ENCODE measurements at places on chromosomes 5 and 9.

- DNase-seq = no peak
Measured at GRCh38 chr9:90307167-90307833, 335.3 kb downstream of the DIRAS2 start.

- no peak for DNase-seq
Measured at GRCh38 chr5:145084834-145085233, 750.3 kb downstream of the PRELID2 start.

- DNase-seq = no peak
Measured at GRCh38 chr9:91946196-91946595, 3.8 kb downstream of the ROR2 start.

DNA sequence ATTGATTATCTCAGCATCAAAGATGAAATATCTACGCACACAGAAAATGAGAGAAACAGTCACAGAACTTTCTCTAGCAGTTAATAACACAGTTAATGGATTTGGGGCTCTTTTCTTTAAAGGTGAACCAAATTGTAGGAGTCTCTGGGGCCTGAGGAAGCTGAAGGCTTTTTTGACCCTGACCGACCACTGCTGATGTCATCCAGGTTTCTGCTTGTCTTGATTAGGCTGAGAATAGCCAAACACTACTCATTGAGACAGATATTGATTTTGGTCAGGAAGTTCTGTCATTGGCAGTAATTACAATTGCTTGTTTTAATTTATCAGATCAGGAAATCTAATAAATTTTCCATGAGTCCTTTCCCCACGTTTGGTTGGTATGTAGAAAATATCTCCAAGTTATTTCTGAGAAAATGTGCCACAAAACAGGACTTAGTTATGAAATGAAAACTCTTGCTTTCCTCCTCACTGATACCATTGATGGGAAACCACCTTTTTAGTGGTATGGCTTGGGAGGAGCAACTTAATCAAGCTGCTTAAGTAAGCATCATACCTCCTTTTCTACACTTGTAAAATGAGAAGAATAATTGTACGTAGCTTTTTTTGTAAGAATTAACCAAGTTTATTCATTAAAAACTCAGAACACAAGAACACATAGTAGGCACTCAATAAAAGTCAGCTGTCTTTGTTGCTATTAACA is 19.7 kb downstream of the CARTPT start:
- DNase-seq = no peak

- no peak for DNase-seq
Measured at GRCh38 chr9:38207247-38207778, 138.3 kb upstream of the SHB start.

DNA sequence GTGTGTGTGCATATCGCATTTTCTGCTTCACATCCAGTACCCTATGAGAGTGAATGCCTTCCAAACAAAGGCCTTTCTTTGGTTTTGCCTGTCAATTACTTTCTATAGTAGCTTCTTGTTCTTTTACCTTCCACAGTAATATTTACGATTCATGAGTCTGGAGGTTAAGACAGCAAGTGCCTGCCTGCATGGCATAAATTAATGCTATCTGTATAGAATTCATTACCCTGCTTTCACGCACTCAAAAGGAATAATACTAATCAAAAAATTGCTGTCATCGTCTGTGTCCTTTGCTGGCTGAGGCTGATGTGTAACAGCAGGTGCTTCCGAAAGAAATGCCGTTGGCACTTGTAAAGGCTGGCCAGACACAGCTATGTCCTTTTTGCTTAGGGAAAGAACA is 1304.4 kb upstream of the CDH6 start:
- no peak for DNase-seq

- DNase-seq = no peak
Measured at GRCh38 chr5:126309860-126310259, 113.3 kb upstream of the GRAMD2B start.

DNA sequence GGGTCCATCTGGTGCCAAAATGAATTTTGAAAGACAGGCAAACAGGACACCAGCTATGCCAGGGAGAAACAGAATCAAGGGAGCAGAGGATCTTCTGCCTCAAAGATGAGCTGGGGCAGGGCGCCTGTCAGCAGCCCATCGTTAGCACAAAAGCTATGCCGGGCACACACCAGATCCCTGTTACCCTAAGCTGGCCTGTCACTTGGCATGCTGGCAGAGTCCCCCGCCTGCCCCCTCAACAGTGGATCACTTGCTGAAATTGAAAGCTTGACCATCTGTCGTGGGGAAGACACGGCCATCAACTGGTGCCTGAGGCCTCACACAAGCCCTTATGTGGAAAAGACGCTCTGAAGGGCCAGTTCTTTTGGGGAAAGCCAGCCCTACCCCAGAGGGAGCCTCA is 256.4 kb downstream of the EBF1 start:
- no peak for DNase-seq

DNA sequence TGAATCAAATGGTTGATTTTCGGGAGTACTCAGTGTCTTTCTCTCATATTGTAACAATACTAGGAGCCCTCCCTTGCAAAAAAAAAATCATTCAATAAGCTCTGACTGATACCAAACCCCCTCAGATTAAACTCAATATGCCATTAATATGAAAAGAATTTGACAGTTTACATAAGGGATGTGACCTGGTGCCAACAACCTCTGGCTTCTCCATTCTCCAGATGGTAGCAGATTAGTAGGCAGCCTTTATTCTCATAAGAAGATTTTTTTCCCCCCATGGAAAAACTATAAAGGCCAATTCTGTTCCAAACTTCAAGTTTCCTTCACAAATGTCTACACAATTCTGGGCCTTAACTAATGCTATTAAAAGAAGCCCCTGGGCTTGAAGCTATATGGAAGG is 96.5 kb downstream of the EFNA5 start:
- DNase-seq = no peak

GRCh38 chr5:16392718-16393117 is 72.9 kb downstream of the ZNF622 start:
- no peak for DNase-seq

GRCh38 chr9:75039801-75040200 is 11.7 kb upstream of the CARNMT1 start:
- no peak for DNase-seq

GRCh38 chr5:53127107-53127506 is 17.6 kb upstream of the MOCS2 start:
- no peak for DNase-seq

DNA sequence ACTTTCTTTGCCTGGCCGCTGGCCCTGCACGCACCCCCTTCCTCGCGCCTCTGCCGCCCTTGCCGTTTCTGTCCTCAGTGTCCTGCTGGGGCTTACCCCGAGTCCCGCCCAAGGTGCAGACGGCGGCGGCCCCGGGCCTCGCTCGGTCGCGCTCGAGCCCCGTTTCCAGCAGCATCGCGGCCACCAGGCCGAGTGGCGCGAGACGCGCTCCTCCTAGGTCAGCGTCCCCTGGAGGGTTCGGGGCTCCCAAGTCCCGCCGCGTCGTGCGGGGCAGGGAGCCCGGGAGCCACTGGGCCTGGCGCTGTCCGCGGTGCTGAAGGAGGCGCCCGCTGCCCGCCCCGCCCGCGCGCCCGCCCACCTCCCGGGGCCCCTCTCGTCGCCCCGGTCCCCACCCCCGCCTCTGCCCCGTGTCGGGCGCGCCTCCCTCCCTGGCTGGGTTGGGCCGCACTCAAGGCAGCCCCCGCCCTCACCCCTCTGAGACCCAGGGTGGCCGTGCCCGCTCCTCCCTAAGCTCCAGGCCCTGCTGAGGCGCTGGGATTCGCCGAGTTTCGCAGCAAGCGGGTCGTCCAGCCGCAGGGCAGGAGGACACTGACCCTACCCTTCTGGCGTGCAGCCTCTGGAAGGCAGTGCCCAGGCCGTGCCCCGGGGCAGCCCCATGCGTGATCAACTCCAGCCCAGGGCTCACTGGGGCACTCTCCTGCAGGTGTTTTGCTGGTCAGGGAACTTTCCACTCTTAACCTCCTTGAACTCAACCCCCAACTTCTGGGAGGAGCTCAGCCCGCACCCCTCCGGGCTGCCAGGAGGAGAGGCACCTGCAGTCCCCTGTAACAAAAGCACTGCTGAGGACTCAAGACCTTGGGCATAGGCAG is at the start of gene LHX3:
Gene LHX3 (minus strand): TSS at position 291 of the 869 bp plus-strand sequence. CDS start 116 bp downstream, at position 175.
- no peak for DNase-seq

DNA sequence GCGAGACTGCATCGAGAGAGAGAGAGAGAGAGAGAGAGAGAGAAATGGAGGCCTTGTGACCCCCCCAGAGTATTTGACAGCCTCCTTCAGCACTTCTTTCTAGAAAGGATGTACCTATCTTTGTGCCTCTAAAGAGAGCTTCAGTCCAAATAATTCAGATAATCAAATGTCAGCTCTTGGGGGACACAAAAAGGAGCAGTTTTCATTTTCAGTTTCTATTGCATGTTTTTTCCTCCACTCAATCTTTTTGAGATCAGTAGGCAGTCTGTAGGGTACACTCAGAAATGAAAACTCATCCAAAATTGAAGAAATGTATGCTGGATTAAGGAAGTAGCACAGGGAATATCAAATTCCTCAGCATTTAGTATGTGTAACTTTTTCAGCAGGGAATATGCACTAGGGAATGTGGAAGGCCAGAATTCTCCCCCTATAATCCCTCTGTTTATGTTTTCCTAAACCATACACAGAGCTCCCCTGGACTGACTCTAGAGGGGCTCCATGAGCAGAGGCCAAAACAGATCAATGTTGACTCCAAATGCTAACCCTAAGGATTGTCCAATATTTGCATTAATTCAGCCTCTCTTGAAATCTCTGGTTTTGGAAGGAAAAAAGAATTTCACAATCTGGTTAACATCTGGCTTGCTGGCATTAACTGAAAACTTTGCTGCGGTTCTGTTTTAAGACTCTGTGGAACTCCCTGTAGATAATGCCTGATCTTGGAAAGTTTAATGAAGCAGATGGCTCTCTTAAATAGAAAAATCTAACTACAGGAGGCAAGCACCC is 250.1 kb downstream of the CEMIP2 start:
- DNase-seq = no peak

DNA sequence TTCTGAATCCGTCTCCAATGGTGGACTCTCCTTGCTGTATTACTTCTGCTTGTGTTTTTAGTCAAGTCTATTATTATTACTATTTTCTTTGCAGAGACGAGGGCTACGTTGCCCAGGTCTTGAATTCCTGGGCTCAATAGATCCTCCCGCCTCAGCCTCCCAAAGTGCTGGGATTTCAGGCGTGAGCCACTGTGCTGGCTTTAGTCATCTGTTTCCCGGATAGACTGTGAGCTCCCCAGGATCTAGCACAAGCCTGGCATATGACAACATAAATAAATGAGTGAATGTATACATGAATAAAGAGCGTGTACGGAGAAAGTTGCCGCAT is 439 bp upstream of the DDX46 start:
- DNase-seq = no peak

- DNase-seq = no peak
Measured at GRCh38 chr5:95810305-95811125, 12.0 kb downstream of the GLRX start.

- no peak for DNase-seq
Measured at GRCh38 chr5:72817671-72818266, 1.3 kb downstream of the TNPO1 start.

DNA sequence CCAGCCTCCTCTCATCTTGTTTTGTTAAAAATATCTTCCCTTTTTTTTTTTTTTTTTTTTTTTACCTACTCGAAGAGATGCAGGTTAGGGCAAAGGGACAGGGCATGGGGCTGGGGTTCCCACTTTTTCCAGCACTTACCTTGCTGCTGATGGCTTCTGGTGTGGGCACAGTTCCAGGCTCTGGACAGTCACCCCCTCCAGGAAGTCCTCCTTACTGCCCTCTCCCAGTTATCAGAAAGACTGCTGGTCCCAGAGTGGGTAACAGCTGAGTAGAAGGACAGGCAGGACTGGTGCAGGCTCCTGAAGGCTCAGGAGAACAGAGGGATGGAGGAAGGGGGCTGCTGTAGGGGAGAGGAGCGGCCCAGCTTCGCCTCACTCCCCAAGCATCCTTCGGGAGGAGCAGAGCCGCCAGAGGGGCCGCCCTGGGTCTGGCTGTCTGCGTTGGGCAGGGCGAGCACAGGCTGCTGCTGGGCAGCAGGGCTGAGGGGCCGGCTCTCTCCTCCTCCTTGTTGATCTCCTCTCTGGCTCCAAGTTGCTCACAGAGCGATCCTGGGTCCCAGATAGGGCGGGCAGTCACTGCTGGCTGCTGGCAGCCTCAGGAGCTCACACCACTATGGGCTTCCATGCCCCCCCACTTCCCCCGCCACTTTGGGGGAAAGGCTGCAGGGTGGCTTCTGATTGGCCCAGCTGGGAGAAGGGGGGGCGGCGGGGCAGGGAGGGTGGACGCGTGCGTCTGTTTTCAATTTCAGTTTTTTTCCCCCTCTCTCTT is at the start of gene PDGFRB:
Gene PDGFRB (minus strand): TSS at position 588 of the 769 bp plus-strand sequence. CDS start 18,798 bp downstream, outside the sequence.
- DNase-seq = peak; percentile 21

GRCh38 chr5:154734370-154735248 is 20.6 kb upstream of the LARP1 start:
- no peak for DNase-seq

DNA sequence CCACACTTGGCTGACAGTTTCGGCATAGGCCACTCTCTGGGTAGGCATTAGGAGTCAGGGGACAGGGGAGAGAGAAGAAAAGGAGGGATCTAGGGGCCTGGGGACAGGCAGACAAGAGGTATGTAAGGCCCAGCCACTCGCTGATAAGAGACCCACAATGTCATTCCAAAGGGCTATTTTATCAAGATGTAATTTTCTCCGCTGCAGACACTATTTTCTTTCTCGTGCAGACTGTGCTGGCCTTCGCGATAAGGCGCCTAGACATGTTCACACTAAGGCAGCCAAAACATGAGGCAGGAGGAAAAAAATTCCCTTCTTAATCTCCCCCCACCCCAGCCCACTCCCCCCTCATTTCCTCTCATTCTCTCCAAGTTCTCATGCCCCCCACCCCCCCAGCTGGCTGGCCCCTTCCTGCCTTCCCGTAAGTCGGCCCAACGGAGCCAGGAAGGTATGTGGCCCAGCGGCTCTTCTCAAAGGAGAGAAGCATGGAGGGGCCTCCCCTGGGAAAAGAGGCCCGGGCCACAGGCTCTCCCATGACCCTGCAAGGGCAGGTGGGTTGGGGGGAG is 44.9 kb upstream of the SYNPO start:
- DNase-seq = no peak

DNA sequence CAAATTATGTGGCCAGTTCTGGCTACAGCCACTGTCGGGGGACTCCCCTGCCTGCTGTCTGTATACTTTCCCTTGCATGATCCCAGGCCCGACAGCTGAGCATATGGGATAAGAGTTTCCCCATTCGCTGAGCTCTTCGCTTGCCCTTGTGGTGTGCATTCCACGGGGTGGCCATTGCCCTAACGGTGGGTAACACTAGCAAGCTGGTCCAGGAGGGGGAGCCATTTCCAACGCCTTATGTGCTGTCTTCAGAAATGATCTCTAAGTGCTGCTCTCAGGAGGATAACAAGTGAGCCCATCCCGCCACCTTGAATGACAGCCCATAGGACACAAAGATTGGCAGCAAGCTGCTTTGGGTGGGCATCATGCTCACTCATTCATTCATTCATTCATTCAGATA is 190.9 kb downstream of the FSTL4 start:
- DNase-seq = no peak
